AG20443 (cell line): ENCODE measurements at places on chromosomes 6 and 20.

- no peak for DNase-seq
Observed at GRCh38 chr6:21142741-21143140, 450.8 kb upstream of the SOX4 start.

GRCh38 chr6:85049282-85049681 lies 284.9 kb upstream of the TBX18 start:
- no peak for DNase-seq

DNA sequence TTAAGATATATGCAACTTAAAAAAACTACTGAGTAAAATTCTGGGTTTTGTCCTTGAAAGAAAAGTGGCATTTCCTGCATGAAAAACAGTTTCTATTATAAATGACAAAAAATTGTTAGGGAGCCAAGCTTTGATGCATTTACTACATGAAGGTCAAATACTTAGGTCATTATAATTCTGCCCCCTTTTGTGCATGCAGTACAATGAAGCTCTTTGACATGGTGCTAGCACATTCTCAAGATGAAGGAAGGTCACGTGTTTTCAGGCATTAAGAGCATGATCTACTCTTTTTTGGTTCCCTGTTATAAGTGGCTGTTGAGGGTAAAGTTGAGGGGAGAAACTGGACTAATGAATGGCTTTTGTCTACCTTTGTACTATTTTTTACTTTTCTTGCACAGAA lies 72.7 kb downstream of the FOXO3 start:
- DNase-seq, result no peak

DNA sequence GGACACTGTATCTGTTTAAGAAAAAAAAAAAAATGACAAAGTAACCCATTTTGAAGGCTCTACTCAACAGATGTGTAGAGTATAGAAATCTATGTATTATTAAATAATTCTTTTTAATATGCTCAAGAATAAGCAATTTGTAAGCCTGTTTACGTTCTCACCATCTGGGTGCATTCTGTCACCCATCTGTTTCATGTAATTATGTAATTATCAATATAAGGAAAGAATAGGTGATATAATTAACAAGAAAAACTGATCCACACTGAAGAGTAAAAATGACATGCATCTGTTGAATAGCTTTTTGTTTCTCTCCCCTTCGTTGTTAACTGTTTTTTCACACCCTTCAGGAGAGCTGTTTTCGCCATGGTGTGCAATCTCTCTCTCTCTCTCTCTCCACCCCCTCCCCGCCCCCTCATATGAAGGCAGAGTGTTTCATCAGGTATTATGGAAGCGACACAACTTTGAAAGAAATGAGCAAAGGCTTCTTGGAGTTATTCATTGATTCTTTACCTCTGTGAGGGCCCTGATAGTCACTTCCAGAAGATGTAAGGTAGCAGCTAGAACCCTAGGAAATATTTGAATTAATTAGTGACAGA lies 154.3 kb upstream of the INSM1 start:
- DNase-seq, result no peak

GRCh38 chr20:18909254-18909653 lies 95.7 kb downstream of the SCP2D1 start:
- DNase-seq, result no peak

- no peak for DNase-seq
Observed at GRCh38 chr6:24329451-24329850, 28.4 kb downstream of the DCDC2 start.
